Activated naive CD8-positive, alpha-beta T cell treated with anti-CD3 and anti-CD28 coated beads for 36 hours (primary cell): ENCODE measurements at places on chromosomes 5 and 9.

- peaks cover 3% of the 10 kb centered on the region for H3K4me1 ChIP-seq
- no peak for DNase-seq
- H3K27ac ChIP-seq: no peak overlapping the region
- no peak overlapping the region for H3K4me3 ChIP-seq
These were observed 166.8 kb downstream of the MELK start for GRCh38 chr9:36739373-36740116.

GRCh38 chr5:106530150-106530549 lies 1140.6 kb downstream of the EFNA5 start:
- H3K4me1 ChIP-seq: no peaks in the 10 kb centered on the region
- no peak overlapping the region for H3K4me3 ChIP-seq
- H3K27me3 ChIP-seq: no peaks in the 10 kb centered on the region

DNA sequence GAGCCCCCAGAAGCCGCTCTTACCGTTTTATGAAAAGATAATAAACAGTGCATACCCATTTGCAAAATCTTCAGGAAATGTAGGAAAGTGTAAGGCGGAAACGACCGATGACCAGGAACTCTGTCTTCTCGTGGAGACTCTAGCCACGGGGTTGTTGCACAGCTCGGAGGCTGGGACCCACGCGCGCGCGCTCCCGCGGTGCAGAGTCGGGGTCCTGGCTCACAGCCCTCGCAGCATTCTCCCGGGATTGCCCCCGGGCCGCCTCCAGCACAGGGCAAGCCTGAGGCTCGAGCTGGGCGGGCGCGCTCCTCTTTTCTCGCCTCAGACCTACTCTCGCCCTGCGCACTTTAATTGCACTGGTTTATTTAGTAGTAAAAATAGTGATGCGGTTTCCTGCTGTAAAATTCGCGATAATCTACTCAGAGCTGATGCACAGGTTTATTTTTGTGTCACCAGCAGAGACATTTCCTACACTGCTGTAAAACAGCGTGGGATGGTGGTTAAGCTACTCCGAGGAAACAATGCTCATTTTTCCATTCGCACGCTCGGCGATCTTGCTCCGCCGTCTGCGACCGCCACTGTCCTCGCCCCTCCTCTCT lies 15.5 kb downstream of the TRIM7 start:
- DNase-seq: peak; percentile 72
- H3K4me3 ChIP-seq: peak overlapping the region; percentile 88
- H3K27me3 ChIP-seq: peaks cover 27% of the 10 kb centered on the region
- H3K36me3 ChIP-seq: peaks cover 13% of the 10 kb centered on the region

DNA sequence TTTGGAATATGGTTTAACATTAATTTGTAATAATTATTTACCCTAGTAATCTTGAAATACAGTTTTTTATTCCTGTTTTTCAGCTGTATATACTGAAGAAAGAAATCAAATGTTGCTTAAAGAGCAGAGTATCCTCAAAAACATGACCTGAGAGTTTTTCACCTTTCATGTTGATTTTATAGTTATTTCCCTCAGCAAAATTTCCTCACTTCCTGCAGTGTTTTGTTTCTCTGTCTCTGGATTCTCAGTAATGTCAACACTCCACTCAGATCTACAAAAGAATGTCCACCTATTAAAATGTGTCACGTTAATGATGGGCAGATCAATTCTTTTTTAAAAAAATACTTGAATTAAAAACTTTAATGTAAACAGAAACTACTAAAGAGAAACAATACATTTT lies 398.3 kb downstream of the ANXA1 start:
- no peak overlapping the region for H3K27ac ChIP-seq
- H3K4me1 ChIP-seq: no peaks in the 10 kb centered on the region
- no peak overlapping the region for H3K4me3 ChIP-seq
- no peak for DNase-seq

DNA sequence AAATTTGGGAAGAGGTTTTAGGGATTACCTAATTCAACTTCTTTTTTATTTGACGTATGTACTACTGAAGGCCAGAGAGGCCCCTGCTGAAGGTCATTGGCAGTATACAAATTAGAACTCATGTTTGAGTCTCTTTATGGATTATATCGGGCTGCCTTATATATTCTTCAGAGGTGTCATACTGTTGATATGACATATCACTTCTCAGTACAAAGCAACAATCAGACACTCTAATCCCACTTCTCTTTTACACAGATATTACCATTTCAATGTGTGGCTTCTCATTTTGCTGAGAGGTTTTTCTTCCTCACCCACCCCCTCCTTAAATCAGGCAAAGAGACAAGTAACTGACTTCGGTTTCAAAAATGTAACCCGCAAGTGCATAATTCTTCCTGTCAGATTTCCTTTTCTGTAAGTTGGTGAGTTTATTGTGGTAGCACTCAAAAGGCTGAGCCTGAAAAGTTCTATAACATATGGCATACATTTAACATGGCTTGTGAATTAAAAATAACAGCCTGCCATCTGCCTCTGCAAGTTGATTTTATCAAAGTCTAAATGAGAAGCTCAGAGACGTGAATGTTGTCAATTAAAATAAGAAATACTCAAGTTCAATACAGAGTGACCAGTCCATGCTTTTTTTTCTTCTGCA lies 163.6 kb upstream of the RORB start:
- no peak overlapping the region for H3K27ac ChIP-seq
- no peaks in the 10 kb centered on the region for H3K27me3 ChIP-seq
- H3K36me3 ChIP-seq: no peaks in the 10 kb centered on the region
- no peak overlapping the region for H3K4me3 ChIP-seq
- DNase-seq: no peak
- peaks cover 2% of the 10 kb centered on the region for H3K4me1 ChIP-seq

DNA sequence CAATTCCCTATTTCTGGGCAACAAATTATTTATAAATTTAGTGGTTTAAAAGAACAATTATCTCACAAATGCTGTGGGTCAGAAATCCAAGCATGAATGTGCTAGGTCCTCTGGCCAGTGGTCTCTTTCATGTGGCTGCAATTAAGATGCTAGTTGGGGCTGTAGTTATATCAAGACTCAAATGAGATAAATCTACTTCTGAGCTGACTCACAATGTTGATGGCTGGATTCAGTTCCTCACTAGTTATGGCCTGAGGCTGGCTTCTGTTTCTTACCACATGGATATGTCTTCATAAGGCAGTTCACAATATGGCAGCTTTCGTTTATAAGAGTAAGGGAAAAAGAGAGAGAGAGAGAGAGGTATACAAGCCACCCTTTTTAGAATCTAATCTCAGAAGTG lies 717.0 kb downstream of the PRELID2 start:
- H3K4me1 ChIP-seq: no peaks in the 10 kb centered on the region
- no peak overlapping the region for H3K4me3 ChIP-seq
- H3K27ac ChIP-seq: no peak overlapping the region
- no peaks in the 10 kb centered on the region for H3K27me3 ChIP-seq

DNA sequence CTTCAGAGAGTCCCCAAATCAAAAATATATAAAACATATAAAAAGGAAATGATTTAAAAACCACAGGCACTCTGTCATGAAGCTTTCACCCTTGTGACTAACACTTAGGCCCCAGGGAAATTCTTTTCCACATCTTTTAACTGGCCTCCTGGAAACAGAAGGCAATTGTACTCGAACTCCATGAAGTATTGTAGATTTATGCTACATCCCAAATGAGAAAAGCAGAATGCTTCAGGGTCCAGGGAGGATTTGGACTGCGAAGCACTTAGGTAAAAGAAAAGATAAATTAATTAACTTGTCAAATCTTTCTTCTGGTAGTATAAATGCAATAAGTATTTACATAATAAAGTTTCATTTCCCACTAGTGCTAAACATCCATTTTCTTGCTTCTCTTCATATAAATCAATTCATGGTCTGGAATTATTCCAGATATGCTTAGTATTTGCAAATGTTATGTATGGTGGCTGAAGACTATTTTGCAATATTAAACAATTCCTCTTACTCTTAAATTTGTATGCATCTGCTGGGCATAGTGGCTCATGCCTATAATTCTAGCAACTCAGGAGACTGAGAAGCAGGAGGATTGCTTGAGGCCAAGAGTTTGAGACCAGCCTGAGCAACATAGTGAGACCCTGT lies 64.9 kb upstream of the ELL2 start:
- peaks cover 4% of the 10 kb centered on the region for H3K27me3 ChIP-seq
- no peak overlapping the region for H3K27ac ChIP-seq
- DNase-seq: no peak
- H3K4me1 ChIP-seq: no peaks in the 10 kb centered on the region

GRCh38 chr9:8365029-8365428 lies 565.5 kb upstream of the DMAC1 start:
- DNase-seq: no peak
- no peak overlapping the region for H3K27ac ChIP-seq
- H3K4me3 ChIP-seq: no peak overlapping the region
- H3K4me1 ChIP-seq: peaks cover 8% of the 10 kb centered on the region
- H3K27me3 ChIP-seq: peaks cover 5% of the 10 kb centered on the region

- H3K4me1 ChIP-seq: no peaks in the 10 kb centered on the region
- H3K27ac ChIP-seq: no peak overlapping the region
- H3K27me3 ChIP-seq: peaks cover 18% of the 10 kb centered on the region
- no peak overlapping the region for H3K4me3 ChIP-seq
These were observed 43.5 kb upstream of the DNAH5 start for GRCh38 chr5:13987843-13988464.

GRCh38 chr5:176735383-176736265 lies 74.7 kb upstream of the UNC5A start:
- H3K27me3 ChIP-seq: peaks cover 65% of the 10 kb centered on the region
- DNase-seq: no peak
- peaks cover 1% of the 10 kb centered on the region for H3K4me1 ChIP-seq
- no peaks in the 10 kb centered on the region for H3K36me3 ChIP-seq
- H3K27ac ChIP-seq: no peak overlapping the region

GRCh38 chr9:88947581-88948573 lies 43.4 kb upstream of the S1PR3 start:
- peaks cover 22% of the 10 kb centered on the region for H3K27me3 ChIP-seq
- peaks cover 2% of the 10 kb centered on the region for H3K4me1 ChIP-seq
- H3K4me3 ChIP-seq: no peak overlapping the region
- H3K36me3 ChIP-seq: no peaks in the 10 kb centered on the region
- no peak overlapping the region for H3K27ac ChIP-seq

- no peaks in the 10 kb centered on the region for H3K27me3 ChIP-seq
- no peaks in the 10 kb centered on the region for H3K4me1 ChIP-seq
- H3K36me3 ChIP-seq: no peaks in the 10 kb centered on the region
- no peak overlapping the region for H3K4me3 ChIP-seq
These were observed 1426.2 kb upstream of the WWC1 start for GRCh38 chr5:166865206-166865605.

DNA sequence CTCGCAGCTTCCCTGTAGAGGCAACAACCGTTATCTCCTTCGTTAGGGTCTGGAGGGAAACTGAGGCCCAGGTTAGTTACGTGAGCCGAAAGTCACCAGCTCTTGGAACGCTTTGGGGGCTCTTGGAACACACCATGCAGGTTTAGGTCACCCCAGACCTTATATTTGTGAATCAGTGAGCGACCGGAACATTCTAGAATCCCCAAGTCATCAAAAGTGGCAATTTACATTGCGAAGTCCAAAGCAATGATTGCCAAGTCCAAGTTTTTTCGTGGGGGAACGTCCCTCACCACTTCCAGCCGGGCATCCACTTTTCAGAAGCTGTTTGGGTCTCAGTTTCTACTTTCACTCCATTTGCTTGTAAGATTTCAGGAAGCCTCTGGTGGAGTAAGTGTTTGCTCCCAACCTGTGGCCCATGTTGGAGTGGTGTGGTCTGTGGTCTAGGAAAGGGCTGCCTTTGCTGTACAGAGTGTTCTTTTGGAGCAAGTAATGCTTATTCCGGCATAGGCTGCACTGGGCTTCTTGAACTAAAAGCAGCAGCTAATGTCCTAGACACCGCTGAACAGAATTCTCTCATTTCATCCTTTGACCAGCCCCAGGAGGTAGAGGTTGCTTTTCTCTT lies 32.8 kb upstream of the SPRY4 start:
- DNase-seq: no peak
- peaks cover 4% of the 10 kb centered on the region for H3K27me3 ChIP-seq
- H3K4me1 ChIP-seq: peaks cover 54% of the 10 kb centered on the region
- H3K4me3 ChIP-seq: peak overlapping the region; percentile 52

DNA sequence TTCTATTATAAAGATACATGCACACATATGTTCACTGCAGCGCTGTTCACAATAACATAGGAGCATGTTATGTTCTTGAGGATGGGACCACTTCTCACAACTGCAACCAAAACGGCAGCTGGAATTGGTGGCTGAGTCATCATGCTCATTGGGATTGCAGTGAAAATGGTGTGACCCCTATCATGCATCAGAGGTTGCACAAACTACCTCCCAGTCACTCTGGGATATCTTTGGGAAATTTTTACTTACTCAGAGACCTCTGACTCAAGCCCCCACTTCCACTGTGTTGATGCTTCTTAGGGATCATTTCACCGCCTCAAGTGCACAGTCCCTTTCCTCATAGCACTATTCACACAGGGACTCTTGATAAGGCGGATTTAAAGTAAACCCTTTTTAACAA lies 474.1 kb downstream of the BNC2 start:
- no peak for DNase-seq
- H3K27ac ChIP-seq: no peak overlapping the region
- H3K36me3 ChIP-seq: no peaks in the 10 kb centered on the region
- H3K27me3 ChIP-seq: no peaks in the 10 kb centered on the region
- H3K4me1 ChIP-seq: no peaks in the 10 kb centered on the region
- no peak overlapping the region for H3K4me3 ChIP-seq

- H3K4me3 ChIP-seq: no peak overlapping the region
- H3K36me3 ChIP-seq: no peaks in the 10 kb centered on the region
- no peak for DNase-seq
- H3K4me1 ChIP-seq: no peaks in the 10 kb centered on the region
- no peak overlapping the region for H3K27ac ChIP-seq
These were observed 82.1 kb downstream of the SH3TC2 start for GRCh38 chr5:148980731-148981130.

- peaks cover 95% of the 10 kb centered on the region for H3K27me3 ChIP-seq
- H3K4me1 ChIP-seq: peaks cover 49% of the 10 kb centered on the region
- H3K27ac ChIP-seq: no peak overlapping the region
- peaks cover 4% of the 10 kb centered on the region for H3K36me3 ChIP-seq
- no peak for DNase-seq
- peak overlapping the region; percentile 10 for H3K4me3 ChIP-seq
These were observed 1.0 kb downstream of the DMRT2 start for GRCh38 chr9:1051210-1051583.

DNA sequence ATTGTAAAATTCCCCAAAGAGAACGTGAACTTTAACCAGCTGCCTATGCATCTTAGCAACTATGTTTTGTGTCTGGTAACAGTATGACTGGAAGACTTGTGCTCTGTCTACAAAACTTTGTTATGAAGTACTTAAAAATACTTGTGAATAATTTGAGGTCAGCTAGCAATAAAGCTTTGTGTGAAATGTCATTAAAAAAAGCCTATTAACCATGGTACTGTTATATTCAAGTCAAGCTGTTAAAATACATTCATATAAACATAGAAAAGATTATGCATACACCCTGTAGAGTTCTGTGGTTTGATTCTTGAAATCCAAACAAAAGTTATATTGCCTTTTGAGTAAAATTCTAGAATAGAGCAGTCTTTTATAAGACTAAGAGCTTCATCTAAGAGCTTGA lies 60.1 kb downstream of the VCAN start:
- no peak overlapping the region for H3K27ac ChIP-seq
- H3K4me1 ChIP-seq: no peaks in the 10 kb centered on the region
- DNase-seq: no peak
- H3K27me3 ChIP-seq: peaks cover 23% of the 10 kb centered on the region
- no peaks in the 10 kb centered on the region for H3K36me3 ChIP-seq

GRCh38 chr5:159469496-159470372 lies 139.4 kb upstream of the IL12B start:
- H3K27me3 ChIP-seq: peaks cover 12% of the 10 kb centered on the region
- H3K4me1 ChIP-seq: peaks cover 20% of the 10 kb centered on the region
- no peak overlapping the region for H3K4me3 ChIP-seq
- DNase-seq: no peak
- H3K27ac ChIP-seq: no peak overlapping the region
- H3K36me3 ChIP-seq: no peaks in the 10 kb centered on the region
